ENCODE measurements at places on chromosomes 3 and 15.

DNA sequence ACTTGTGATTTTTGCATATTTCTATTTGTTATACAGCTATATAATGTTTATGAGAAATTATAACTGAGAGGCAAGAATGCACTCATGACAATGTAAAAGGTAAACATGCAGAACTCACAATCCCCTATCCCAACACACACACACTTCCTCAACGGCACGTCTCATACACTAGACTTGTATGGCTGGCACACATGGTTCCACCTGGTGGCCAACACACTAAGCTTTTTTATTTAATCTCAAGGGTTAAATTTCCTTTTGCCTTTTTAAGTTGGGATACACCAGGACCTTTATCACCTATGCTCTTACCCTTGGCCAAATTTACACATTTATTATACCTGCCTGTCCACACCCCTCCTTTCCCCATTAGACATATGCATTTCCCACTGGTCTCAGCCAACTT, 88.6 kb upstream of the PSMD6 start:
- no peak for DNase-seq

GRCh38 chr3:149895339-149895738, 75.4 kb downstream of the PFN2 start:
- DNase-seq: no peak

DNA sequence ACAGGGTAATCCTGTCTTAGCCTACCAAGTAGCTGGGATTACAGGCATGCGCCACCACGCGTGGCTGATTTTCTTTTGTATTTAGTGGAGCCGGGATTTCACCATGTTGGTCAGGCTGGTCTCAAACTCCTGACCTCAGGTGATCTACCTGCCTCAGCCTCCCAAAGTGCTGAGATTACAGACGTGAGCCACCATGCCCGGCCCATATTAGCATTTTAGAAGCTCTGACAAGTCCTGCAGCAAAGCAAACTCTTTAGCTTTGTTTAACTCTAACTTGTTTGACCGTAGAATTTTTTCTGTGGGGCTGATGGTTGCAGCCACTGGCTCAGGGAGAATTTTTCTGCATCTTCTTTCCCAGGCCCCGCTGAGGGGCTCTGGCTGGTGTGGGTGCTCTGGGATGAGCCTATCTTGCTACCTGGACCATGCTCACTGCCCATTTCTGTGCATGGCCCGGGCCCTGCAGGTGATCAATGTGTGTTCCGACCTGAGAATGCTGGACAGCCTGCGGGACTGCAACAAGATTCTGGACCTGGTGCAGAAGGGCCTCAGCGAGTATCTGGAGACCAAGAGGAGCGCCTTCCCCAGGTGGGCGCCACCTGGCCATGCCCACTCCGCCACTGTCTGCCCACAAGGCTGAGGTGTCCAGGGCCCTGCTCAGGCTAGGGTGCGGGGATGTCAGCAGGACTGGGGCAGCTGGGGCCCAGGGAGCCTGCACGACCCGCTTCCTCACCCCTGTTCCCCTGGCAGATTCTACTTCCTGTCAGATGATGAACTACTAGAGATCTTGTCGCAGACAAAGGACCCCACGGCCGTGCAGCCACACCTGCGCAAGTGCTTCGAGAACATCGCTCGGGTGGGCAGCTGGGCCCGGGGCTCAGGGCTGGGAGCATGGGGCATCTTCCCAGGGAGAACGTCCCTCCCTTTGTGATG, 41.3 kb downstream of the DNAH1 start:
- no peak for DNase-seq

DNA sequence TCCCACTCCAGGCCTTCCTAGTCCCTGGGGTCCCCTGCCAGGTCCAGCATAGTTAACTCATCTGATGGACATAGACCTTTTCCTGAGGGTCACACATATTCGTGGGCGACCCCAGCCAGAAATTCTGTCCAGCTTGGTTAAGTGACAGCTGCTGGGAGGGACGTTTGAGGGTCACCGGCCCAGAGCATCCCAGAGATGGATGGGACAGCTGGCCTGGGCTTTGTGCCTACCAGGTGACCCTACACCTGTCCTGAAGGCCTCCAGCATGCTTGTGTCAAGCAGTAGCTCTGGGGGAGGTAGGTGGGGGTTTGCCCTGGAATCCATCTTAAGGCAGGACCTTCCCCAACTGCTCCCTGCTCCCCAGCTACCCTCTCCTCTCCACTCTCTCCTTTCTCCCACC, 9.1 kb upstream of the DAG1 start:
- no peak for DNase-seq

- DNase-seq: no peak
Measured at GRCh38 chr3:140349938-140350337, 327.9 kb upstream of the TRIM42 start.

DNA sequence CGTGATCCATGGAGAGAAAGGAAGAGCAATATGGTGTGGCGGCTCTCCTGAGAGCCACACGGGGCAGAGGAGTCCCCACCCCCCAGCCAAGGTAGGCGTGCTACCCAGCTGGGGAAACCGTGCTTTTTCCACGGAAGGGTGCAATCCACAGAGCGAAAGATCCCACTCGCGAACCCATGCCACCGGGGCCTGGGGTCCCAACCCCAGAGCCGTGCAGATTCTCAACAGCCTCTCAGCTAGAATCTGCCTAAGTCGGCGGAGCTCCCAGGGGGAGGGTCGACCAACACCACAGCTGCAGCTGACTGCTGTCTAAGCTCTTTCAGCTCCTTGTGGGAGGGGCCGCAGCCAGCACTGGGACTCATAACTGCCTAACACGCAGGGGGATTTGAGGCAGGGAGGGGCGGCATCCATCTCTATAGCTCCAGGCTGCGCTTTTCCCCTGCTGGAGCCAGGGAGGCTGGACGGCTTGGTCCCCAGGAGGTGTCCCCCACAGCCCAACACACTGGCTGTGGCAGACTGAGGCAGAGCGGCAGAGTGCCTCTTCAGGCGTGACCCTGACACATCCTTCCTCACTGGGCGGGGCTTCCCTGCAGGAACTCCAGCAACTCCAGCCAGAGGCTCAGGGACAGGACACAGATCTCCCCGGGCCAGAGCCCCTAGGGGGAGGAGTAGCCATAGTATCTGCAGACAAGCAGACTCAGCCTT, 107.6 kb upstream of the ZBTB20 start:
- DNase-seq: no peak

GRCh38 chr3:43214616-43215015, 71.7 kb upstream of the SNRK start:
- DNase-seq: no peak

- DNase-seq: no peak
Measured at GRCh38 chr3:54122324-54123002, at the start of gene CACNA2D3. CACNA2D3 (plus strand) TSS chr3:54122552.

DNA sequence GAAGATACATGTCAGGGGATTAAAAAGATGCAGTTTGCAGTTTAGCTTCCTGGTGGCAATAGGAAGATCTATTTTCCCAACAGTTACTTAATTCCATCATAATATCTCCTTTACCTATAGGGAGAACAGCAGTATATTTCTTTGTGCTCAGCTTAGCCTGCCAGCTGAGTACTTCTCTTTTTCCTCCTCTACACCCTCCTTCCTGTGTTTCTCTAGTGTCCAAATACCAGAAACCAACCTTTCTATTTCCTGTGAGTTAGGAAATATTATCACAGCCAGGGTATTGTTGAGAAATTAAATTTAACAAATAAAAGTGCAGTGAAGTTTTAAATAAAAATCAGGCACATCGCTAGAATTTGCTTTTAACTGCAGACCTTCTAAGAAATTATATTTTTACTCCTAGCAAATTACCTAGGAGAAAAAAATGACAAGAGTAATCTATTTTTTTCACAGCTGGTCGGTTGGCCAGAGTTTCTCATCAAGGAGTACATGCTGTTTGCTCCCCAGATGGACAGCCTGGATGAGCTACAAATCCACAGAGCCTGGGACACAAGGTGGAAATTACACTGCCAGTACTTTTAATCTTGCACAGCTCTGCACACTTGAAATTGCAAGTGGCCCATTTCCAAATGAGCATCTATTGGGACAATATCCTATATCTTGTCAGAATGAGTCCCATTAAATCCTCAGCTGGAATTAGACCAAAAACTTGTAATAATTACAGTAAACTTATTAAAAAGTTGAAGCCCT, 185.2 kb upstream of the CFAP20DC start:
- DNase-seq: no peak

- DNase-seq: no peak
Measured at GRCh38 chr15:79394231-79394630, 37.9 kb upstream of the MINAR1 start.

DNA sequence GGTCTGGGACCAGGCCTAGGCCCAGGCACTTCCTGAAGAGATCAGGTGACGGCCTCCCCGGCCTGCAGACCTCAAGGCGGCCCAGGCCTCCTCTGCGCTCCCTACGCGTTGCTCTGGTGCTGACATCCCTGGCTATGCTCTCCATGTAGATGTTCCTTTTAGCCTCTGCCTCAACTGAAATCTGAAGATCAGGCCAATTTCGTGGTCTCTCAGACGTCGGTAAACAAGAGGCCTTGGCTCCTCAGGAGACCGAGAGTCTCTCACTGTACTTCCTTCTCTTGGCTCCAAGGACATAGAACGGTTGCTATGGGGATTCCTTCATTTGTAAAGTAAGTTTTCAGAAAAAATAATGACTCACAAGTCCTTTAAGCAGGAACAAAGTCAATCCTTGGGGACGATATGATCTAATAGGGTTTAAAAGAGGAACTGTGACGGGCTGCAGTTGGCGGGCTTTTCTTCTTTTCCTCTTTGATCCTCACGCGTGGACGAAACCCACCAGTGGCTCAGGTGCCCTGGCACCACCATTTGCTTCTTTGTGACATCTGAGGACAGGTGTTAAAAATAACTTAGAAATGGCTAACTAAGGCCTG, 55.6 kb upstream of the CGNL1 start:
- no peak for DNase-seq

DNA sequence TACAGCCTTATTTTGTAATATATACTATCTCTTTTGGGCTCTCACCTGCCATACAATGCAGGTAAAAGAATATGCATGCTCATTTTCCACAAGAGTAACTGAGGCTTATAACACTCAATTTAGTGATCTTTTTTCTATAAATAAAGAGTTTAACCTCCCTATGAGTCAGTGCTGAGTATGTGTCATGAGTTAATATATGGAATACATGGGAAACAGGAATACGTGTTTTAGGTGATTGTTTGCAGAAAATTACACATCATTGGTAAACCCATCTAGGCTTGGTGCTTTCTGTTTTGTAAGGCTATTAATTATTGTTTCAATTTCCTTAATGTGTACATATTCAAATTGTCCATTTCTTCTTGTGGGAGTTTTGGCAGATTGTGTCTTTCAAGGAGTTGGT, 411.3 kb downstream of the GRM7 start:
- no peak for DNase-seq

- DNase-seq: no peak
Measured at GRCh38 chr3:112873632-112874031, 27.0 kb upstream of the CD200R1L start.

DNA sequence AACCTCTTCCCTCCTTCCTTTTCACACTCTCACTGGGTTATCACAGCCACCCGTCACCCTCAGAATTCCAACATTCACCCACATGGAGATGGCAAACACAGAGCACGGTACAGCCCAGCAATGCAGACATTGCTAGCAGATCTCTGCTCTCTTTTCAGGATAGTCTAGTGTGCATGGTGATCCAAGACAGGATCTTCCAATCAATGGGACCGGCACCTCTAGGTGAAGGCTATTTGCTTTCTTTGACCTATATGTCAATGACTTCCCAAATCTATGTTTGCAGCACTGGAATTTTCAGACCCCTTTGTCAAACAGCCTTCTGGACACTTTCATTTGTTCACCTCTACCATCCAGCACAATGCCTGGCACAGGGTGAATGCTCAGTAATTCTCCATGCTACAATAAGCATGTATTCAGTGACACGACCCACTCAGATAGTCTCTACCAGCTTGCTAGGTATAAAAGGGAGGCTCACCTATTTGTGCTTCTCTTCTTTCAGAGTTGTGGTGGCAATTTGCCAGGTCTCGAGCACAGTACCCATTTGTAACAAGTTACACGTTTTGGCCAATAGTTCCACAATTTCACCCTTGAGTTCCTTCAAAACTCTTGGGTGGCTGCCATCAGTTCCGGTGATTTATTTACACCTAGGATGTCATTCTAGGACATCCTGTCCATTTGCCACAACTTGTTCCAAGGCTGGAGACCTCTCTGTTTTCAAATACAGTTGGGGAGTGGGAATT, 279.1 kb upstream of the ICE2 start:
- no peak for DNase-seq

GRCh38 chr15:96326328-96327154, 4.0 kb upstream of the NR2F2 start:
- no peak for DNase-seq

DNA sequence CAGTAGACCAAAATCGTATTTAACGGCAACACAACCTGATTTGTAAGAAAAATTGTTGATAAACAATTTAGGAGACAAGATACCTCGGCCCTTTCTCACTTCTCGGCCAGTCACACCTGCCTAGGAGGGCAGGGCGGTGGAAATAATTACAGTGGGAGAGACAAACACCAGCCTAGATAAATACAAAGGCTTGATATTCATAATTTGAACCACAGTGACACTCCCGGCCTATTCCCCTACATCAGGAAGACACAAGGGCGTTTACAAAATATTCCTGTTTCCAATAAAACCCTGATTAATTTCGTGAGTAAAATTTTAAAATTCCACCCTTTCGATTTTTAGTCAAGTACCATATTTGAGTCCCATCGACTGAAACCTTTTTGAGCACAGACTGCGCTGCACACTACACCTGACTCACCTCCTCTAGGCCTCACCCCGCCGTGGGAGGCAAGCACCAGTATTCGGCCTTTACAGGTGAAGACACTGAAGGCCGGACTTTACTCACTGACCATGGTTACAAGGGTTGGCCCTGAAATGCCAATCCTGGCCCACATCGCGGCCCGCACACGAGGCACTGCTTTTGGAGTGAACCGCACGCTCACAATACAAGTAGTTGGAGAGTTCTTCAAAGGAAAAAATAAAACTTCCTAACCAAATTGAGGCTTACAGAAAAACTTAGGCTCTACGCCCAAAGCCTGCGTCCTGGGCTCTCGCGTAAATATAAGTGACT, 794 bp downstream of the ARPP19 start:
- peak; percentile 58 for DNase-seq

DNA sequence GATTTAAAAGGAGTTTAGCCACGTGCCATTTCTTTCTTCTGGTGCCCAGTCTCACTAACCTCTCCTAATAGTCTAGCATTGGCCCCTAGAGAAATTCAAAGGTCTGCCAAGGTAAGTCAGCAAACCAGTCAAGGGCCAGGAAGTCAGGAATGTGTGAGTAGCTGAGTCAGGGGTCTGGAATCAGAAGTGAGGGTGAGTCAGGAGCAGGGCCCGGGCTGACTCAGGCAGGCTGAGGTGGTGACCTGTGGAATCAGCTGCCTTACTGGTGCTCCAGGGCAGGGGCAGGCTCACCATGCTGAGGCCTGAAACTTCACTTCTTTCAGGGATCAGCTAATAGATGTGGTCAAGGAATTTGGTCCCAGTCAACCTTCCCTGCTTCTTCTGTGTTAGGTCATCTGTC, 105.8 kb upstream of the MYZAP start:
- DNase-seq: no peak

GRCh38 chr3:134080761-134081160, 51.0 kb upstream of the SLCO2A1 start:
- DNase-seq: no peak
